Transverse colon (tissue), 4 donors: ENCODE measurements at places on chromosomes 5 and 9. TPM values are rescaled to one million over a fixed set of nuclear protein-coding genes. Genes with fewer than 3 reads are reported as not detected.

MSMP gene
- not detected for total RNA-seq

PHF2 gene
- 38.2 TPM for total RNA-seq

GRXCR2 gene
- not detected for total RNA-seq

DNA sequence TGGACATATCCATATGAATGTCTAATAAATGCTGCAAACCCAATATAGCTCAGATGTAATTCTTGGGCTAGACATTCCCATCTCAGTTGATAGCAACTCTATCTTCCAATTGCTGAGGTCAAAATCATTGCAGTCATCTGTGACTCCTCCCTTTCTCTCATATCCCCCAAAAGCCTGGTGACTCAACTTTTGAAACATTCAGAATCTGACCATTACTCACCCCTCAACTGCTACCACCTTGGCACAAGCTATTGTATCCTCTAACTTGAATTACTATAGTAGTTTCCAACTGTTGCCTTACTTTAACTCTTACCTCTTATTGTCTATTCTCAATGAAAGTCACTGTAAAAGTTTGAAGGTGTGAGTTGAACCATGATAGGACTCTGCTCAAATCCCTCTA lies 600.1 kb upstream of the RGMB start:
- DNase-seq: no peak

DNA sequence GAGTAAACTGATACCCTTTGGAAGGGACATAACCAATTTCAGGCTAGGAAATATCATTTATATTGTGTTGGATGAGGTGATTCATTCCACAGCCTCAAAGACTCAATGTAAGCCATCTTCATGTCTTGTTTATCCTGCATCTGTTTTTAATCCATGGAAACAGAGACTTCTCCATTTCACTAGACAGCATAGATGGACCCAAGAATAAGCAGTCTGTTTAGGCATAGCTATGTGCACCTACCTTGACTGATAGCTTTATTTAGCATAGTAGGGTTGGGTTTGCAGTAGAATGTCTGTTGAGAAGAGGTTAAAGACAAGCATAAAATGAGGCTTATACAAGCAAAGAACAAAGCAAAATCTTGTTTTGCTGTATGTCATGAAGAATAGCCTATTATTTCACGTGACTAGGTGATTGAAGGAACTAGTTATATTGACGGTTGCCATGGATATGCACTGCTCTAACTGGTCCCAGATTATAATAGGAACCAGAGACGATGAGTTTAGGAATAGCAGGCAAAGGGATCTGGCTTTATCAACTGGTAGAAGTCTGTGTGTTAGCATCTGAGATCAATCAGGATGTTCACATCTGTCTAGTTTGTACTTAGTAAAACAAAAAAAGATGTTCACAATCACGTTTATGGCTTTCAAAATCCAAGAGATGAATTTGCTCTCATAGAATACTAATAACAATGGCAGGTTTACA lies 154.8 kb upstream of the KLF9 start:
- DNase-seq: no peak

DNA sequence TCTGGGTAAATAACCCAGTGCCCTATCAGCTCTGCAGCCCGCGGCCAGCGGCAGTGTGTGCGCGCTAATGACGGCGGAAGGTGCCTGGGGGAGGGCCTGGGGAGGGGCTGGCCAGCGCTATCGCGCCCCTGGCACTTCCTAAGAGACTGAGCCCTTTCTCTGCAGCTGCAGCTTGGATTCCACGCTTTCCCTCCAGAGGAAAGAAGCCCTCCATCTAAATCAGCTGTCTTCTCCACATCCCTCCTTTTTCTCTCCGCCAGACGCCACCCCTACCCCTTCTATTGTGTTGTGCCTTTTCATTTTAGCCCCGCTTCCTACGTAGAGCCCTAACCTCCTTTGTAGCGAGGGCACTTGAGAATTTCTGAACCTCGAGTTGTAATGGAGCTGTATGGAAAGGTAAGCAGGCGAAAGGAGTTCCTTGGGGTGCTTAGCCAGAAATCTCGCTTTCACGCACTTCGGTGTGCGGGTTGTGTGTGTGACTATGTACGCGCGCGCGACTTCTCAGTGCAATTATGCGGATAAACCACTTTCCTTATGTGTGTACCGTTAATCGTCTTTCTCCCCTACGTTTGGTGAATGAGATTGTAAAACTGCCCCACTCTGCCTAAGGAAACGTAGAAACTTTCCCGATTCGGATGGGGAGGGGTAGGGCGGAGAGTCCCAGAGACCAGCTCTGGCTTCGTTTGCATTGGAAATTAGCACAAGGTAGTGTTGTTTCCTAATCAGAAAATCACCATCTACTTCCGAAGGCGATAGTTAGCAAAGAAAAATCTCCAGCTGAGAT lies 664 bp upstream of the RAB3C start:
- no peak for DNase-seq

DNA sequence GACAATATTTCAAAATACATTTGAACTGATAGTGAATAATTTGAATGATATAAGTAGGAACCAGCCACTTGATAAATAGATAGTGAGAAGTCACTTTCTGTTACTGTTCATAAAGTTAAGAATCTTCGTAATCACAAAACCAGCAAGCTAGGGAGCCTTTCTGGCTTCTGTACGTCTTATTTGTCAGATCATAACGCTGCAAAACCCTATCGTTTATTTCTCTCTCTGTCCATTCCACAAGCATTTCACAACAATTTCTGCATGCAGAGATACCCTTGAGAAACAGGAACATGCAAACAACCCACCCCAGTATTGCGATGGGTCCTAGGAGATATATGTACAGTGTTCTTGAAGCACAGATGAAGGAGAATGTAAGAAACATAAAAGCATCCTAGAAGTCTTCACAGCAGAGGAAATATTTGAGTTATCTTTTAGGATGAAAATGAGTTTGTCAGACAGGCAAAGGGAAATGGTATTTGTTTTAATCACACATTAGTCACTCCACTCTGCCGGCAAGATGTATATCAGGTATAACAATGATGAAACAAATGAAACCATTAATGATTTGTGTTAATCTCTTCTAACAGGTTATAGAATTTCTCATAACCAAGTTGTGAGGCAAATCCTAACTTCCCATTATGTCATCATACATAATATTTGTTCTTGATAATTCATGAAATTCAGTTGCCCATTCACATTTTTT lies 668.7 kb upstream of the FTMT start:
- no peak for DNase-seq

GRCh38 chr5:612498-613424 lies 621 bp downstream of the CEP72 start:
- peak; percentile 19 for DNase-seq

- no peak for DNase-seq
Measured at GRCh38 chr5:139358064-139358463, 16.4 kb downstream of the PAIP2 start.

- no peak for DNase-seq
Measured at GRCh38 chr5:130693509-130693908, 471.5 kb downstream of the HINT1 start.

DNA sequence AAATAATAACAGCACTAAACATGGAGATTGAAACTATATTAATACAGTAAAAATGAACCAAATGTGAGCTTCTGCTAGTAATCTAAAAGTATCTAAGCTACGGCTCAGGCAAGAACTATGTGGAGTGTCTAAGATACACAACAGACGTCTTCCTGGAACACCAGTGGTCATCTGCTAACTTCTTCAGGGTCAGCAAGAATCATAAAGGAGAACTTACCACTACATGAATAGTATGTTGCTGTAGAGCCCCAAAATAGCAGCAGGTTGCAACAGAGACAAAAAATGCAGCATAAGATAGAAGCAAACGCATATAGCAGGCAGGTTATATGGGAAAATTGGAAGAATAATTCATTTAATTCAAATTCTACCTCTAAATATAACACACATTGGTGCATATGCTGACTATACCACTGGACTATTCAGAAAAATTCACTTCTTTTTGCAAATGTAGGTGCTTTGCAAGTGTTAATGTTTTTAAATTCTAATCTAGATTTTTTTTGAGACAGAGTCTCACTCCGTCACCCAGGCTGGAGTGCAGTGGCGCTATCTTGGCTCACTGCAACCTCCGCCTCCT lies 27.1 kb downstream of the DCTN4 start:
- no peak for DNase-seq

- no peak for DNase-seq
Measured at GRCh38 chr5:32319392-32319791, 6.7 kb upstream of the MTMR12 start.

DNA sequence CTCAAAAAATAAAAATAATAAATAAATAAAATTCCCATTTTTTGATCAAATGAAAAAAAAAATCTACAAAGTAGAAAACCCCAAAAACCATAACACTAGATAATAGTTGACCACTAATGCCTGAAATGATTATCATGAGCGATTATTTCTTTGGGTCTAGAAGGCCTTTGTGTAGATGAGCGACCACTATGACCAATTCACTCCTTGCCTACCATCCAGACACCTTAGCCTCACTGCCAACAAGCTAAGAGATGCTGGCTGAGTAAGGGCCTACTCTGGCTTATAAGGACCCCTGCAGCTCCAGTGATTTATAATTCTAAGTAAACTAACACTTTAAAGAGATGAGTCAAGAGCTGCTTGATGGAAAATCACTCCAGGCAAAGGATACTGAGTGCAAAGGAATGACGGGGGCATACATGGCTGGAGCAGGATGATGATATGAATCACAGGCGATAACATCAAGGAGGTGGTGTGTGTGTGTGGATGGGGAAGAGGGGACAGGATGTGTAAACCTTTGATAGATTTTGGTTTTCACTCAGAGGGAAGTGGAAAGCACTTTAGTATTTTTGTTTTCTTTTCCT lies 4.8 kb upstream of the F2RL1 start:
- DNase-seq: no peak

- DNase-seq: no peak
Measured at GRCh38 chr5:30759731-30760130, 433.8 kb upstream of the CDH6 start.

GRCh38 chr5:126384985-126385384 lies 38.2 kb upstream of the GRAMD2B start:
- no peak for DNase-seq

GRCh38 chr5:134437340-134437846 lies 25.7 kb upstream of the CDKN2AIPNL start:
- DNase-seq: no peak

- DNase-seq: no peak
Measured at GRCh38 chr5:29995154-29995553, 1198.3 kb upstream of the CDH6 start.
